Stimulated activated CD4-positive, alpha-beta T cell treated with anti-CD3 and anti-CD28 coated beads, Interleukin-1b, Interleukin-23, amount 100 ng/mL, for 1 hour (primary cell): ENCODE measurements at places on chromosomes 1 and 21.
A peak's percentile ranks its signal among the peaks of the same experiment; 100 is the strongest.

GRCh38 chr1:87816646-87817045 lies 488.0 kb downstream of the LMO4 start:
- DNase-seq, result no peak

DNA sequence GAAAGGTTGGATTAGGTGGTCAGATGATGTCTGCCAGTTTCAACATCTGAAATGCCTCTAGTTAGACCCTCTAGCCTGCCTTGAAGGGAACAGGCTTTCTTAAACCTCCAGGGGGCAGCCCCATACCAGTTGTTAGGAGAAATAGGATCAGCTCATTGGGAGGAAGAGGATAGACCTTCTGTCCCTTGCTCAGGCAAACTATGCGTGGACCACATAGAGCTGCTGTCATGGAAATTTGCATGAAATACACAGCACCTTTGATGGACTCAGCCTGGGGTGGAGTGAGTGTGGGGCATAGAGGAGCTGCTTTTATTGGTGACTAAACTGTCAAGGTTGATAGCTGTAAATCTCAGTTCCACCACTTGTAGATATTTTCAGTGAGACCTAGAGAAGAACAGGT lies 38.4 kb upstream of the SPAG17 start:
- no peak for DNase-seq

DNA sequence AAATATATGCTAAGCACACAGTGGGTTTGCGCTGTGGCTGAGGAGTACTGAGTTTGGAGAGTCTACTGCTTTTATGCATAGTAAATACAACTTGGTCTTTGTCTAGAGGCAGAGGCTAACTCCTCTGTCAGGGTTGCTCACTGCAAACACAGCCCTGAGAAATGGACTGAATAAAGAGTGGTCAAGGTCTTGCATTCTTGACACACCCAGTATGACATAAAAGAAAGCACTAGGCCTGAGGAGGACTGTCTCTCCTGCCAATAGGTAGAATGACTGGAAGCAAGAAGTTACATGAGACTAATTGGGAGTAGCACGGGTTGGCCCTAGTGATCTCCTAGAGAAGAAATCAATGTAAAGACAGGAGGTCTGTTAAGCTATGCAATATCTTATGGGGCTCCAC lies 367.2 kb upstream of the B3GALT2 start:
- no peak for DNase-seq

GRCh38 chr21:45130324-45130774 lies 56.0 kb downstream of the ADARB1 start:
- no peak for DNase-seq

DNA sequence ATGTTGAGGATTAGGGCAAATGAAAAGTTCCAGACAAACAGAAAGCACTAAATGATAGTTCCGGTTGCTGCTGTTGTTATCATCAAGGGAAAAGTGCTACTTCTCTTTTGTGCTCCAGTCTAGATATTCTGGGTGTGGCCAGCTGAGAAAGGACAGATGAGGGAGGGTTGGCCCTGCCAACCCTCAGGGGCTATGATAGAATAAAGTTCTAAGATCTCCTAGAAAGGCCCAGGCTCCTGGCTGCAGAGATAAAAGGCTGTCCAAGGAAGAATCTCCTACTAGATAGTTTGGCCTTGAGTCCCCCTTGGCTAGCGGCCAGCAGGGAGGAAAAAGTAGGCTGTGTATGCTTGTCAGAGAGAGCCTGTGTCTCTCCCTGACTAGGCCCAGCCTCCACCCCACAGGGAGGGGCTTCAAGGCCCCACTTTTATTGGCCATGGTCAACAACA lies 31.5 kb downstream of the RIMS3 start:
- DNase-seq, result no peak

- DNase-seq, result no peak
Observed at GRCh38 chr1:32749332-32749731, 46.8 kb upstream of the SYNC start.

- DNase-seq, result no peak
Observed at GRCh38 chr1:154460695-154461260, 41.2 kb upstream of the TDRD10 start.

GRCh38 chr1:6873298-6874015 lies 88.2 kb downstream of the CAMTA1 start:
- no peak for DNase-seq

DNA sequence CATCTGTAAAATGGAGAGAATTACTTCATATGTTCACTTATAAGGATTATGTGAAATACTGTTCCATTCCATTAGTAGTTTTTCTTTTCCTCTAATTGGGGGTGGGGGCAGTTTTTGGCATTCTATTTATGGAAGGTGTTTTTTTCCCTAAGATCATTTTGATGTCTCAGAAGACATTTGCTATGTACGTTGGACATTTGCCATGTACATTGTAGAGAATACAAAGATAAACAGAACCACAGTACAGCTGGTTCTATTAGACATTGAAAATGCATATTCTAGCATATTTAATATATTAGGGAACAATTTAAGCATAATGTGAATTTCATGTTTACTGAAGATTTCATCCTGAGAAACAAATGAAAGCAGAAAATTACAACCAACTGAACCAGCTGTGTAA lies 98.5 kb downstream of the PTBP2 start:
- DNase-seq, result no peak

- DNase-seq, result no peak
Observed at GRCh38 chr1:39266269-39266668, 61.8 kb downstream of the MACF1 start.

DNA sequence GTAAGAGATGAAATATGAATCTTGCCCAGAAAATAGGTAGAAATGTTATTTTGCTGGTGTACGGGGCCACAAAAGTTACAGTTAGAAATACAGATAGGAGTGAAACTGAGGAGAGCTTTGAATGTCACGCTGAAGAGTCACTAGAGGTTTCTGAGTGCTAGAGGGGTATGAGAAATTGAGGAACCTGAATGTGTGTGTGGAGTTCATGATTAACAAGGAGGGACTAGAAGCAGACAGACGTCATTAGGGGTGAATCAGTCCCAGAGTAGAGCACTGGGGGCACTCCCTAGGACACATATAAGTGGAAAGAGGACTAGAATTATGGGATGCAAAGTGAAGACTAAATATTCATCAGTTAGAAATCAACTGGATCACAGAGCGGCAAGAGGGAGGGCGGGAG lies 188.9 kb upstream of the MAP1LC3C start:
- no peak for DNase-seq

DNA sequence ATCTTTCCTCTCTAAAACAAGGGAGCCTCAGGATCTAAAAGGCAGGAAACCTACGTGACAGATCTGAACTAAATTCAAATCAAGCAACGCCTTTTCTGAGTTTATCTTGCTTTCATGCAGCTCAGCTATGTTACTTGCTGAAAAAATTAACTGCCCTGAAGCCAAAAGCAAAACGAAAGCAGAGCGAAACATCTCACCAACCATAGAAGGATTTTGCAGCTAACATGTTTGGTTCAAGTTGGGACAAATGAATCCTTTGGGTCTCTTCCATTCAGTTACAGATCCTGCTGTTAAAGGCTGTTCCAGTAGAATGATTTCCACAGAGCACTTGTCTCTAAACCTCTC lies 482 bp downstream of the SLC2A5 start:
- no peak for DNase-seq

GRCh38 chr1:143735764-143736461 lies 235.9 kb downstream of the FAM72C start:
- no peak for DNase-seq

GRCh38 chr1:165116171-165116570 lies 240.3 kb downstream of the LMX1A start:
- no peak for DNase-seq

DNA sequence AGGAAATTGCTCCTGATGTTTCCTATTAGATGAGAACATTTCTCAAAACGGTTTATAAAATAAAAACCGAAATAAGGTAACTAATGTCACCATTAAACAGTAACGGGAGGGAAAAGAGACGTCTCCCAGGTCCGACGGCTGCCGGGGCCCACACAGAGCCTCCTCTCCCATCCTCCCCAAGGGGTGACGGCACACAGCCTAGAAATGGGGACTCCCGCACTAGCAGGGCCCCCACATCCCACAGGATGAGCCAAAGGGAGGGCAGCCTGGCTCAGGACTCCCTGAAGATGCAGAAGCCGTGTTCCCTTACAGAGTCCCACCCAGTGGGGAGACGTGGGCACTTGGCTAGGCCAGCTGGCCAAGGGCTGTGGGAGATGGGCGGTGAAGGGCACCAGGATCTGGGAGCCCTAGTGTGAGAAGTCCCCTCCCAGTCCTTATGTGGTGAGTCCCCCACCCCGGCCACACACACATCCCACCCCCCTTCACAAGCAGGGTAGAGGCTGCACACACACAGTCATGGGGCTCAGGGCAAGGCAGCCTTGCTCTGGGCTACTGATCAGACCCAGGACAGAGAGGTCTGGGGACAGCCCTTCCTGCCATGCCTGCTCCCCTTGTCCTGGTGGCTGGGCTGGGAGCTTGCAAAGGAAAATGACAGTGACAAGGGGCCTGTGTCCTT lies 3.3 kb downstream of the KRTAP10-3 start:
- no peak for DNase-seq

- no peak for DNase-seq
Observed at GRCh38 chr1:101203820-101204540, 32.8 kb upstream of the S1PR1 start.

- no peak for DNase-seq
Observed at GRCh38 chr1:51666478-51666877, 49.6 kb downstream of the OSBPL9 start.

DNA sequence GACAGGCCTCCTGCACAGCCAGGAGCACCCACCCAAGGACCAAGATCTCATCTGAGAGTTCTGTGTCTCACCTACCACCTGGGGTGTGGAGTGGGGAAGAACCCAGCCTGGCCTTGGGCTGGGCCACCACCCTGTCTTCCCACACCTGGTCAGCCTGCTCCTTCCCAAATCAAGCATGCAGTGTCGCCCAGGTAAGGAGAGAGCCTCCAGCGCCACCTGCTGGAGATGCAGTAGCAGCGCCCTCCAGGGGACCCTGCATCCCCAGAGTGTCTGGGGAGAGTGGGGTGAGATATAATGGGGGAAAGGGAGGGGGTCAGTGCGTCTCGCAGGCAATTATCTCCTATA lies 32.3 kb downstream of the KIAA2013 start:
- DNase-seq, result peak; percentile 41

GRCh38 chr1:28126783-28127490 lies 38.5 kb upstream of the EYA3 start:
- no peak for DNase-seq

GRCh38 chr1:58580186-58580585 lies 3.1 kb upstream of the TACSTD2 start:
- no peak for DNase-seq

GRCh38 chr1:165965857-165966256 lies 138.4 kb downstream of the UCK2 start:
- no peak for DNase-seq

DNA sequence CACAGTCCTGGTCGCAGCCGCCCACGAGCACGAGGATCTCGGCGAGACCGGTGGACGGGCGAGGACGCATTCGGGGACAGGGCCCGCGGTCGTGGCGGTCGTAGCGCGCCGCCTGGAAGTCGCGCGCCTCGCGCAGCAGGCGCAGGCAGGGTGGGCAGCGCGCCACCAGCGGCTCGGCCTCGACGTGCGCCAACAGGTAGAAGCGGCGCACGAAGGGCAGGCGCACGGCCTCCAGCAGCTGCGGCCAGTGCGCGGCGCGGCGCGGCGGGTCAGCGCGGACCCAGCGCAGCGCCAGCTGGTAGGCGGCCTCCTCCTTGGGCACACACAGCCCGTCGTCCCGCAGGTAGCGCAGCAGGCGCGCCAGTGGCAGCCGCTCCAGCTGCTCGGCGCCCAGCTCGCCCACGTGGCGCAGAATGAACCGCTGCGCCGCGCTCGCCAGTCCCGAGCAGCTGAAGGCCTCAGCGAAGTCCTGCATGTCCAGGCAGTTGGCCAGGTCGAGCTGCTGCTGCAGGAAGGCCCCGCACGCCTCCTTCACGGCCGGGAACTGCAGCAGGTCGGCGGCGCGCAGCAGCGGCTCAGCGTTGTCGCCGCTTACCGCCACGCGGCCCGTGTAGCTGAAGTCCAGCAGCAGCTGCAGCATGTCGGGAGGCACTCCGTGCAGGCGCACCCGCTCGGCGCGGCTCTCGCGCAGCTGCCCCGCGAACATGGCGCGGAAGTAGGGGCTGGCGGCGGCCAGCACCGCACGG lies 573 bp downstream of the KLHL21 start:
- DNase-seq, result no peak

- DNase-seq, result no peak
Observed at GRCh38 chr1:176066709-176067108, 140.4 kb downstream of the COP1 start.

- DNase-seq, result no peak
Observed at GRCh38 chr1:198178615-198179014, 21.8 kb downstream of the NEK7 start.

GRCh38 chr1:170306948-170307347 lies 161.2 kb downstream of the NTMT2 start:
- DNase-seq, result no peak

GRCh38 chr1:9481048-9481447 lies 58.2 kb upstream of the SLC25A33 start:
- no peak for DNase-seq

GRCh38 chr1:193524021-193524420 lies 337.6 kb upstream of the B3GALT2 start:
- no peak for DNase-seq

DNA sequence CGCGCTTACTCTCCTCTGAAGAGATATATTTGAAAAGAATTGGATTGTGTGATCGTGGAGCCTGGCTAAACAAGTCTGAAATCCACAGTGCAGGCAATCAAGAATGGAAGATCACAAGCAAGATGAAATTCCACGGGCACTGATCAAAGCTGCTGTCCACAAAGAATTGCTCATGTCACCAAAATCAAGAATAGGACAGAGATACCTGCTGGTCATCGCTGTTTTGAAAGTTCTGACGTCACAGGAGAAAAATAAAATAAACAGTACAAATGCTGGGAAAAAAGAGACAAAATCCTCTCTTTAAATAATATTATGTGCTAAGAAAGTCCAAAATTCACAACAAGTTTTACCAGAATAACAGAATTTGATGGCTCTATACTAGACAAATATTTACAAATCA lies 12.0 kb upstream of the DESI2 start:
- DNase-seq, result no peak
